T-helper 22 cell (primary cell): ENCODE measurements at places on chromosomes 2 and 18.

DNA sequence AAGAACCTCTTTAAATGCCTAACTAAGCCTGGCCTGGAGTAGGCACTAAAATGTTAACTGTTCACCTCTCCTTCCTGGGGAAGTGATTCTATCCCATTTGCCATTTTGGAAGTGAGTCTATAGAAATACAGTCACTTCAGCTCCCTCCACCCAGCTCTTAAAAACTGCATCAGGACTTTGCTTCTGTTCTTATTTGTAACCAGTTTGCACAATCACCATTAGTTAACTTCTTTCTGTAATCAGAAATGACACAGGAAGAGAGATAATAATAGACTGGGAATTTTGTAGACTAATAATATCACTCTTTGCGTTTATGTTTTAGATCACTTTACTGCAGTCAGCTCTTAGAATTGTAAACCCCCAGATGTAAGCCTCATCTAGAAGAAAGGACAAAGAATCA lies 16.0 kb upstream of the MARCO start:
- DNase-seq = no peak

- no peak for DNase-seq
Measured at GRCh38 chr18:75089748-75090327, 119.1 kb downstream of the PTGR3 start.

DNA sequence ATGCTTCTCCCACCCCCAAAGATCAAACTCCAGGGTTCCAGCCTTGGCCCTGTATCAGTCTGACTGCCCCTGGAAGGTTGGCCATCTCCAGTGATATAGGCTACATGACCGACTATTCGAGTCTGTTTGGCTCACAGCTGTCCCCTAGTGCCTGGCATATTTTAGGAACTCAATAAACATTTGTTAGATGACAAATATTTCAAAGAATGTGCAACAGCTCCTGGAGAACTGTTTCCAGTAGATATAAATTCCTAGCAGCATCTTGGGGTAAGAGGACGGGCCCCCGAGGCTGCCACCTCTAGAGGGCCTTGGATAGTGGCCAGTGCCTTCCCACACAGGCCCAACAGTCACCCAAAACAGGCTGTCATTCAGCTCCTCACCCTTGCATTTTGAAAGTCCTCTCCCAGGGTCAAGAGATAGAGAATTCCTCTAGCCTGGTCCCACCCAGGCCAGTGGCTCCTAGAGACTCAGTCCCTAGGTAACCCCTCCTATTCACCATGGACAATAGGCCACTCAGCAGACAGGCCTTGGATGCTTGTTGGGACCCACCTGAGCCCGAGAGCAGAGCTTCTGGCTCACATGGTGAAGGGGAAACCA lies 45.1 kb upstream of the ATP6V1B1 start:
- no peak for DNase-seq

GRCh38 chr18:37065254-37065653 lies 236.3 kb downstream of the KIAA1328 start:
- DNase-seq = no peak

DNA sequence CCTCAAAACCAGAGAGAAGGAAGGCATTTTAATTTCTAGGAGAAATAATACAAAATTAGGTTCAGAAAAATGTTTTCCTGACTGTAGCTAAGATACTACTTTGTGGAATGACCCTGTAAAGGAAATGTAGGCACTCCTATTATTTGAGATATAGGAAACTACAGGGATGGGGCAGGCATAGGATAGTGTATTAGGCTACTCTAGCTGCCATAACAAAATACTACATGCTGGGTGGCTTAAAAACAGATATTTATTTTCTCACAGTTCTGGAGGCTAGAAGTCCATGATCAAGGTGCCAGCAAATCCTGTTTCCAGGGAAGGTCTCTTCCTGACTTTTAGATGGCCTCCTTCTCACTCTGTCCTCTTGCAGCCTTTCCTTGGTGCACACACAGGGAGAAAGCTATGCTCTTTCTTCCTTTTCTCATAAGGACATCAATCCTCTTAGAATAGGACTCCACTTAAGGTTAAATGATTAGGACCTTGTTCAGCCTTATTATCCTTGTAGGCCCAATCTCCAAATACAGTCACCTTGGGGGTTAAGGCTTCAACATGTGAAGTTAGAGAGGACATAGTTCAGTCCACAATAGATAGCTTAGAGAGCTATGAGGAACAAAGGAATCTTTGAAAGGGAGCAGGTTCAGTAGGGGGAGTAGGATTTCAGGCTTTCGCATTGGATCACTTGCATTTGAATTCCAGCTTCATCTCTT lies 14.0 kb upstream of the CAVIN2 start:
- no peak for DNase-seq

DNA sequence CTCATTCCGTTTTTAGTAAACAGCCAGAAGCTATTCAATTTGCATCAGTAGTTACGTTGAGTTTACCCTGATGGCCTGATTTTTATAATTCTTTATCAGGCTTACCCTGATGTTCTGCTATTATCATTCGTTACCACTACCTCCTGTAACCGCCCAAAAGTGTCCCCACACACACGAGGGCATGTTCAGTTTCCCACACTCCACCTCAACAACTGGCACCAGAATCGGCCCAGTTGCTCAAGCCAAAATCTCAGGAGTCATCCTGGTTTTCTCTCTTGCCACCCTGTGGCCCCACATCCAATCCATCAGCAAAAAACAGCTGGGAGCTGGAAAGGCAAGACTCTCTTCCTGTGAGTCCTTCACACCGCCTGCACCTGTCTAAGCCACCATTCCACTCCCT lies 102.9 kb upstream of the RAB6C start:
- no peak for DNase-seq

DNA sequence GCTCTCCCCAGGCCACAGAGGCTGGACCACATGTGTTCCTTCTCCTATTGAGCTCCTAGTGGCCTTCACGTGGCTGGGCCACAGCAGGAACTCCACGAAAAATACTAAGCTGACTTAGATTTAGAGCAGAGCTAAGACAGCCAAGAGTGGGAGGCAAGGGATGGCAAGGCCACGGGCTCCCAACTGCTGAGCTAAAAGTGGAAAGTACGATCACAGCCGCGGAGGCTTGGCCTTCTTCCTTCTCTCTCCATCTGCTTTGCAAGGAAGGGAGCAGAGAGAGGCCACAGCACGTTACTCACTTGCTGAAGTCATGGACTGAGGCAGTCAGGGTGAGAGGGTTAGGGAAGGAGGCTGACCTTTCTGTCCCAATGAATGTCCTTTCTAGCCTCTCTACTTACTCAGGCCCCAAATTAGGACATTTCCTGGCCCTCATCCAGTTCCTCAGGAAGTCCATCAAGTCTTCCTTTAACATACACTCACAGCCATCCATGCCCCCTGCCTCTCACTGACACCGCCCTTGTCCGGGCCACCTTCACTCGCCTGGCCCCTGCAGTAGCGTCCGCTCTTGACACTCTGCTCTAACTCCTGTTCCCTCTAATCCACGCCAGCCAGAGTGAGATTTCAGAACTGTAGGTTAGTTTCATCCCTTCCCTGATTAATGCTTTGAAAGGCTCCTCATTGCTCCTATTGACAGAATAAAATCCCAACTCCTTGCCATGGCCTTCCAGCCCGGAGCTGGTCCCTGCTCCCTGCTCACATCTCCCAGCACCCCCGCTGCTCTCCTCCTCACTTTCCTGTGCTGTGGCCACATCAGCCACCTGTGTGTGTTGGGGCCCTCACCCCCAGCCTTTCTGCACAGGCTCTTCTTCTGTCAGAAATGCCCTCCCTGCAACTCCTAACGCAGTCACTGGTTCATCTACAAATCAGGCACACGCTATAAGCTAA lies 204.2 kb downstream of the CYP26B1 start:
- no peak for DNase-seq

- DNase-seq = no peak
Measured at GRCh38 chr2:231104115-231104713, 20.6 kb downstream of the HTR2B start.

GRCh38 chr18:354003-354402 lies 86.2 kb upstream of the THOC1 start:
- no peak for DNase-seq

DNA sequence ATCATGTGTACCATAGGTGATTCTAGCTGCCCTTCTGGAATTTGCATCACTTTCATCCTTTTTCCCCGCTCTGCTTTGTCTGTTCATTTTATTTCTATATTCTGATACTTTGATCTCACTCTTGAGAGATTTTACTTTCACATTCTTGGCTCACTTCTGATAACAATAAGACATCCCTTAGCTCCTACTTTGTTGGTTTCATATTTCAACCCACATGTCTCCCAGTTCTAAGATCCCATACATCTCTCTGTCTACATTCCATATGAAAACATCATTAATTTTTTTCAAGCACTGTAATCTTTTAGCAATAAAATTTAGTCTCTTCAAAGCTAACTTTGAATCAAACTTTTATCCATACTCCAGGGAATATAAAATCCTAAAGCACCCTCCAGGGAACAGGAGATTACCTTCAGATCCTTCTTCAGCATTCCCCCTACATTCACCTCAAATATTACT lies 75.6 kb downstream of the COL3A1 start:
- DNase-seq = no peak

DNA sequence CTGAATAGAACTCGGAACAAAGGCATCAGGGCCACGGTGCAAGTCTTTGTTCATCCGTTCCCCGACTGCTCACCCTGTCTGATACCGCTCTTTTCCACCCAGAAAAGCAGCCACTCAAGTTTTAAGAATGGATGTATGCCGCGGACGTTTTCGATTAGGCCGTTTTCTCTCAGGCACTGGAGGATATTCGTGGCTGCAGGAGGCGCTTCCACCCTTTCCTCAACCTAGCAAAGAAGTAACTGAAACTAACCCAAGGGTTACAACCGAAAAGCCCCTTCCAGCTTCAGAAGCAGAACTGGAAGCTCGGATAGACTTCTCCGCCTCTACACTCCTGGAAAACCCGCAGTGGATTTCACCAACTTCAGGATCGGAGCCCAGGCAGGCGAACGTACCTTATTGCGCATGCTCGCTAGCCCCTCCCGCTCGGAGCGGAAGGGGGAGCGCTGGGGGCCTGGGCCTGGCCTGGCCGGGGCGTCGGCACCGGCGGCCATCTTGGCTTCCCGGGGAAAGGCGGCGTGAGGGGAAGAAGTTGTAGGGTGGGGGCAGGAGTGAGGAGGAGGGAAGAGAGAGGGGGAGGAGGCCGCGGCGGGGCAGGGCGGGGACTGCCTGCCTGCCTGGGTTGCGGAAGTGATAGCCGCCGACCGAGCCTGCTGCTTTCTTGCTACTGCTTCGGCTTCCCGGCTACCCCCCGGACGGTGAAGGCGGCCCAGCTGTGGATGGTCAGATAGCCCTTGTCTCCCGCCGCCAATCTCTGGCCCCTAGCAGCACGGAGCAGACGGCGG lies at the start of gene ACTR3:
Gene ACTR3, plus strand, starts transcription at position 619 of the 782 bp plus-strand sequence. CDS start 191 bp downstream, outside the sequence.
- peak; percentile 97 for DNase-seq

- no peak for DNase-seq
Measured at GRCh38 chr2:157233506-157233905, 24.0 kb upstream of the GALNT5 start.

- no peak for DNase-seq
Measured at GRCh38 chr2:105269426-105269825, 27.9 kb downstream of the GPR45 start.

GRCh38 chr2:48482769-48483168 lies 47.2 kb upstream of the STON1 start:
- no peak for DNase-seq

GRCh38 chr18:59015531-59016152 lies 124.0 kb upstream of the SEC11C start:
- DNase-seq = no peak

DNA sequence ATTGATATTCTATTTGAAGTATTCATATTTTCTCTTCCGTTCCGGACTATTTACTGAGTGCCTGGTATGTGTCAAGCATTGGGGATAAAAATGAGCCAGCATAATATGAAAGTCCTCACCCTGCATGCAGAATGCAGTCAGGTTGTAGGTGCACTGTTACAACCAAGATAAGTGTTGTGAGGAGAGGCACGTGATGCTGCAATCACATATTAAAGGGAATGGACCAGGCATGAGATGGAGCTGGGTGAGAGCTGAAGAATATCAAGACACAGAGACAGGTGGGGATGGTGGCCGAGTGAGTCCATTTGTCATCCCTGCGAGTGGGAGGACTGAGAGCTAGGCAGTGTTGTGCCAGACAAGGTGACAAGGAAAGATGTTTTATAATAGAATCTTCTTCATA lies 52.3 kb downstream of the MFSD6 start:
- no peak for DNase-seq

DNA sequence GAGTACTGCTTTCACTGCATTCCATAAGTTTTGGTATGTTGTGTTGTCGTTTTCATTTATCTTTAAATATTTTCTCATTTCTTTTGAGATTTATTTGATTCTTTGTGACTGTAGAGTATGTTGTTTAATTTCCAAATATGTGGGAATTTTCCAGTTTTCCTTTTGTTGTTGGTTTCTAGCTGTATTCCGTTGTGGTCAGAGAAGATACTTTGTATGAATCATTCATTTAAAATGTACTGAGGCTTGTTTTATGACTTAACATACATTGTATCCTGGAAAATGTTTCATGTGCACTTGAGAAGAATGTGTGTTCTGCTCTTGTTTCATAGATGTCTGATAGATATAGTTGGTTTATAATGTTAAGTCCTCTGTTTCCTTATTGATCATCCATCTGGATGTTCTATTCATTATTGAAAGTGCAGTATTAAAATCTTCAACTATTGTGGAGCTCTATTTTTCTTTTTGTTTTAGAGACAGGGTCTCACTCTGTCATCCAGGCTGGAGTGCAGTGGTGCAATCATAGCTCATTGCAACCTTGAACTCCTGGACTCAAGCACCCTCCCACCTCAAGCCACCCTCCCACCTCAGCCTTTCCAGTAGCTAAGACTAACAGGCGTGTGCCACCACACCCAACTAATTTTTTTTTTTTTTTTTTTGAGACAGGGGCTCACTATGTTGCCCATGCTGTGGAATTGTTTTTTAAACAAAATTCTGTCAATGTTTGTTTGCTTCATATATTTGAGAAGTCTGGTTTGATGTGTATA lies 96.8 kb downstream of the TAF4B start:
- DNase-seq = no peak

DNA sequence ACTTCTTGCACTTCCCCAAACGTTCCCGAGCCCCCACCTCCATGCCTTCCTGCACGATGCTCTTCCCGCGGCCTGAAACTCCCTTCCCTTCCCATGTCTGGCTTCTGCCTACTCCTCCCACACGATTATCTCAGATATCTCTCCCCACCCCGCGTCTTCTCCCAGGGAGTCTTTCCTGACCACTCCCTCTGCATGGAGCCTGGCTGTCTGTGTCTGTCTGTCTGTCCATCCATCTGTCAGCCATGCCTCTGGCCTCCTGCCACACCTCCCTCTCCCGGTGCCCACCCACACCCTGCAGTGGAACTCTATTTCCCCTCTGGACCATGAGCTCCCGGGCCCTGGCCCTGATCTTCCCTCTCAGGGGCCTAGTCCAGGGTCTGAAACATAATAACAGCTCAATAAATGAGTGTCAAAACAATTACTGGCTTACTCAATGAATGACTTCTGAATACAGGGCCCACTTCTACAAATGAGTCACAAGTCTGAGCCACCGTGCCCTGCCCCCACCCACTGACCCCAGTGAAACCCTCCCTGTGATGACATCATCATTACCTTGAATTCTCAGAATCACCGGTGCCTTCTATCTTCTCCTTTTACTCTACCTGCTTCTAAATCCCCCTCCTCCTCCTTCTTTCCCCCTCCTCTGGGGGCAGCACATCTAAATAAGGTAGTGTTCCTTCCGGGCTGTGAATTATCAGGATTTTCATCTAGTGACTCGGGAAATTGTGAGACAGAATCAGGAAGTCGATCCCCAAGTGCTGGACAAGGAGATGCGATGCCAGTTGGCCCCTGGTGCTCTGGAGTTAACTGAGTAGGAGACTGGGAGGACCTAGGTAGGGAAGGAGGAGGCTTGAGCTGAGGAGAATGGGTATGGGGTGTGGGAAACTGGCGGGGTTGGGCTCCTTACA lies 46.1 kb upstream of the PLB1 start:
- DNase-seq = no peak

GRCh38 chr2:74528600-74529356 lies 728 bp downstream of the AUP1 start:
- no peak for DNase-seq

- DNase-seq = no peak
Measured at GRCh38 chr2:165618806-165619205, 149.3 kb downstream of the CSRNP3 start.
